ENCODE measurements at places on chromosomes 5 and 9. TPM values are rescaled to one million over a fixed set of nuclear protein-coding genes. Genes with fewer than 3 reads are reported as not detected.

MYOT gene
- 1.7 TPM for polyA plus RNA-seq

C5orf46 gene
- polyA plus RNA-seq = not detected

PCDHGA2 gene
- 1.9 TPM for polyA plus RNA-seq

PCDHAC1 gene
- polyA plus RNA-seq = 11.6 TPM

INSL6 gene
- 2.3 TPM for polyA plus RNA-seq

SOX30 gene
- 0.95 TPM for polyA plus RNA-seq

TMC1 gene
- polyA plus RNA-seq = 0.87 TPM

NOL8 gene
- polyA plus RNA-seq = 31.2 TPM

GKAP1 gene
- 12.4 TPM for polyA plus RNA-seq

KCNT1 gene
- polyA plus RNA-seq = 0.82 TPM

ANKRD31 gene
- polyA plus RNA-seq = 0.42 TPM

AQP7 gene
- polyA plus RNA-seq = not detected

RAB3C gene
- polyA plus RNA-seq = 166 TPM

FABP6 gene
- polyA plus RNA-seq = 67.3 TPM

EXD3 gene
- not detected for polyA plus RNA-seq

HDAC3 gene
- 40.0 TPM for polyA plus RNA-seq

PTPRD gene
- 17.0 TPM for polyA plus RNA-seq

CFAP157 gene
- not detected for polyA plus RNA-seq

RELL2 gene
- polyA plus RNA-seq = 5.9 TPM

KLHL9 gene
- polyA plus RNA-seq = 18.2 TPM

PGGT1B gene
- polyA plus RNA-seq = 8.6 TPM

ERBIN gene
- 2.9 TPM for polyA plus RNA-seq

ITGA1 gene
- 8.4 TPM for polyA plus RNA-seq

ANKRD20A1 gene
- polyA plus RNA-seq = 19.0 TPM

SLC22A4 gene
- polyA plus RNA-seq = 2.4 TPM

Data from Purkinje cell (primary cell).